ENCODE measurements at places on chromosomes 7 and 10. TPM values are rescaled to one million over a fixed set of nuclear protein-coding genes. Genes with fewer than 3 reads are reported as not detected.

CTTNBP2 gene
- not detected for polyA plus RNA-seq

FRMPD2 gene
- polyA plus RNA-seq: not detected

CHRM2 gene
- not detected for polyA plus RNA-seq

KIAA1217 gene
- polyA plus RNA-seq: 4.1 TPM

C10orf67 gene
- 0.18 TPM for polyA plus RNA-seq

ZNF117 gene
- polyA plus RNA-seq: 0.19 TPM

CASTOR2 gene
- 0.46 TPM for polyA plus RNA-seq

CTAGE4 gene
- polyA plus RNA-seq: 0.10 TPM

GALNT17 gene
- not detected for polyA plus RNA-seq

AGR3 gene
- polyA plus RNA-seq: not detected

RAPGEF5 gene
- polyA plus RNA-seq: 0.54 TPM

FRMD4A gene
- 14.7 TPM for polyA plus RNA-seq

LLCFC1 gene
- polyA plus RNA-seq: not detected

SFTPA1 gene
- not detected for polyA plus RNA-seq

NYAP1 gene
- polyA plus RNA-seq: 1.4 TPM

EGR2 gene
- polyA plus RNA-seq: not detected

NEURL1 gene
- 0.32 TPM for polyA plus RNA-seq

HSPA14 gene
- 19.6 TPM for polyA plus RNA-seq

ANKRD22 gene
- polyA plus RNA-seq: 0.23 TPM
